CD8-positive, alpha-beta memory T cell (primary cell): ENCODE measurements at places on chromosomes 1 and 21. TPM values are rescaled to one million over a fixed set of nuclear protein-coding genes. Genes with fewer than 3 reads are reported as not detected.

DNA sequence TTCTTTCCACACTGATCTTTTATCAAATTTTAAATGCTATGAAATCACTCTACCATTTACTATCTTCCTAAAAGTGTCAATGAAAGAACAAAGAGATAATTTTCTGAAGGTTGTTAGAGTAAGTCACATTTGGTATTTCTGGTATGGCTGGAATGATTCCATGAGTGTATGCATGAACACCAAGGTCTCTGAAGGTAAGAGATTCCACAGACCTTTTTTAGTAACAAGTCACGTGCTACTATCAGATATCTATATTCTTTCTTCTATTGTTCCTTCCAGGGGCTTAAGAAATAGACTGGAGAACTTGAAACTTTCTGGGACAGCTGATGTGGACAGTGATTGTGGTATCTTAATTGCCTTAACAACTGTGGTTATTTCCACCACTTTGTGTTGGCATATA, 265.0 kb downstream of the SDCCAG8 start:
- H3K27me3 ChIP-seq, result no peaks in the 10 kb centered on the region
- DNase-seq, result no peak
- H3K4me3 ChIP-seq, result no peak overlapping the region
- no peak overlapping the region for H3K27ac ChIP-seq

DNA sequence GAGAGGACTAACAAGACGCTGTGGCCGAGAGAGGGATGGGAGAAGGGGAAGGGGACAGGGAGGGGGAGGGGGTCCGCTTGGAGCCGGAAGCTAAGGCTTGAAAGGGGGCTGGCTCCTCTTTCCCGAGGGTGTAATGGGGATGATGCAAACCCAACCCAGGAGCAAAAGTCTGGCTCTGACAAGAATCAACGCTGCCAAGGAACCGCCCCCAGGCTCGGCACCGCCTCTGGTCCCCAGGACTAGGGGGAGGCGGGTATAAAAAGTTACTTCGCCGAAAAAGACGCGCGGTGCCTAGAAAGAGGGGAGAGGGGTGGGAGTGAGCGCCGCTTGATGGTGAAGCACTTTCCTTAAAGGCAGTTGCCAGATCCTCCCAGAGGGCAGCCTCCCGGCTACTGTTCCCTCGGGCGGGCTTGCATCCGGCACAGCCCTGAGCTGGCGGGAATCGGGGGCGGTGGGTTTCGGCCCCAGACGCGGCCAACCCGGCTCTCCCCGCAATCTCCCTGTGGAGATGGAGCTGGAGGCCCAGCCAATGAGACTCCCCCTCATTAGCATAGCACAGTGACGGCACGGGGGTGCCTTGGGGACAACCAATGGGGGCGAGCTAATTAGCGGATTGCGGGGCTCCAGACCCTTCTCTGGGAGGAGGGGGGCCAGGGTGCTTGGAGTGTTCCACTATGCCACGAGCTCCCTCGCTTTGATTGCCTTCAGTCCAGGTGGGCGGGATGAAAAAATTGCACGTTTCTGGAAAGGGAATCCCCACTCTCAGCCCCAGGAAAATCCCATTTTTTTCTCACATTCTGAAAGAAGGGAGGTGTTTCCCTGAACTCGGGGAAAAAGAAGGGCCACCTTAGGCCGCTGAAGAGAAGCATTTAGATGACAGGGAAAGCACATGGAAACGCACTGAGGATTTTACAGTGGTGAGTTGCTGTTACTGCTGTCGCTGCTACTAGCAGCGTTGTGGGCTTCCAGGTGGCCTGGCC, at the start of gene KCNT2:
Gene KCNT2 (minus strand): TSS at position 51 of the 980 bp plus-strand sequence. CDS start 131 bp downstream, outside the sequence.
- peaks cover 6% of the 10 kb centered on the region for H3K4me1 ChIP-seq
- no peak within 1 kb of the TSS for H3K27ac ChIP-seq
- DNase-seq, result peak; percentile 10
- no peaks in the 10 kb centered on the region for H3K36me3 ChIP-seq

- H3K27me3 ChIP-seq, result no peaks in the 10 kb centered on the region
- peak; percentile 14 for DNase-seq
- H3K27ac ChIP-seq, result no peak overlapping the region
- H3K4me1 ChIP-seq, result no peaks in the 10 kb centered on the region
- H3K36me3 ChIP-seq, result no peaks in the 10 kb centered on the region
These were observed 1.7 kb upstream of the FYB2 start for GRCh38 chr1:56820755-56821461.

- H3K27me3 ChIP-seq, result no peaks in the 10 kb centered on the region
- no peak overlapping the region for H3K27ac ChIP-seq
- H3K4me3 ChIP-seq, result no peak overlapping the region
- no peaks in the 10 kb centered on the region for H3K4me1 ChIP-seq
- DNase-seq, result no peak
These were observed 268.6 kb downstream of the KAZN start for GRCh38 chr1:14866911-14867612.

Gene ARHGAP30
- total RNA-seq, result 147 TPM

Gene DENND1B
- 10.6 TPM for total RNA-seq
